ENCODE measurements at places on chromosomes 12 and 14.
A peak's percentile ranks its signal among the peaks of the same experiment; 100 is the strongest.

GRCh38 chr14:83940253-83940652 lies 1589.7 kb upstream of the FLRT2 start:
- no peak for DNase-seq

- peak; percentile 24 for DNase-seq
These were observed 39.9 kb downstream of the ATL1 start for GRCh38 chr14:50599700-50600444.

- no peak for DNase-seq
These were observed 130.7 kb downstream of the CRACR2A start for GRCh38 chr12:3622021-3622821.

DNA sequence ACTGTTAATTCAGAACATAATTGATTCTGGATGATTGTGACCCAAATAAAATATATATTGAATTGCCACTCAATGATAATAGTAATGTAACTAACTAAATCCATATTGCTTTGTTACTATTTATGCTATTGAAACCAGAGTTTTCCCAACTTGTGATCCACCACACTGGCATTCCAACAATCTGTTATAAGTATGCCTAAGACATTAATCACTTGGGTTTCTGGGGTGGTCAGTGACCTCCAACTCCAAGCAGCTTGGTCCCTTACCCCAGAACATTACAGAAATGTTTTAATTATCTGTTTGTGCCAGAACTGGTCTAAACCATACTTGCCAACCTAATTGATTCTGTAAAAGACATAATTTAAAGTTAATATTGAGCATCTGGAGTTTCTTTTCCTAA lies 14.6 kb downstream of the CAPS2 start:
- no peak for DNase-seq

DNA sequence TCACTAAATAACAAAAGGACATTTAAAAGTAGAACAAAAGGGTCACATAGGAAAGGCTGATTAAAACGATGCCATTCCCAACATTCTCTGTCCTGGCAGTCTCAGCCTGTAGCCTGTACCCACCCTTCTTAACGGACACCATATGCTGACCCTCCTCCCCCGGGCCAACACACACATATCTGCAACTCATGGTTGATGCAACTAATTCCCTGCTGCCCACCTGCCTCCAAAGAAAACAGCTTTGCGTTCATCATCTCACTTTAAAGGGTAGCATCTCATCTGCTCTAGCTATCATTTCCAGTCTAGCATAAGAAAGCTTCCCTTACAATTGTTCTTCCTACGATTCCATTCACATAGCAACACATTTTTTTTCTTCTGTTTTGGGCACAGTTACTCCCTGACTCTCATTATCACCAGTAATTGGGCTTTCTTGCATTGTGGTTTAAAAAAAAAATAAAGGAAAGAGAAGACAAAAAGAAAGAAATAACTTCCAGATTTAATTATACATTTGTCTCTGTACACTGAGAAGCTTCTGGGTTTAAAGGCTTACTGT lies 92.9 kb downstream of the KCNC2 start:
- no peak for DNase-seq

DNA sequence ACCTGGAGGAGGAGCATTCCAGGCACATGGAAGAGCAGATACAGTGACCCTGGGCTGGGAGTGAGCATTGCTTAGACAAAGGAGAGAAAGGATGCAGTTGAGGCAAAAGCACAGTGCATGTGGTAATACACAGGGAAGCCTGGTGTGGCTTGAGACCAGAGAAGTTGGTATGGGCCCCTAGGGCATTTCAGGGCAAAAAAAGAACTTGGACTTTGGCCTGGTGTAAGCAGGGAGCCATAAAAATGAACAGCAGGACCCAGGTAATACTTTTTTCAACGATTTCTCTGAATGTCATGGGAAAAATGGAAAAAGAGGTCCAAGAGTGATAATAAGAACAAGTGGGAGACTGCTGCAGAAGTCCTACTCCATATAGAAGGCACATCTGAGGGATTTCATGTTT lies 163.9 kb downstream of the ASCL4 start:
- no peak for DNase-seq

DNA sequence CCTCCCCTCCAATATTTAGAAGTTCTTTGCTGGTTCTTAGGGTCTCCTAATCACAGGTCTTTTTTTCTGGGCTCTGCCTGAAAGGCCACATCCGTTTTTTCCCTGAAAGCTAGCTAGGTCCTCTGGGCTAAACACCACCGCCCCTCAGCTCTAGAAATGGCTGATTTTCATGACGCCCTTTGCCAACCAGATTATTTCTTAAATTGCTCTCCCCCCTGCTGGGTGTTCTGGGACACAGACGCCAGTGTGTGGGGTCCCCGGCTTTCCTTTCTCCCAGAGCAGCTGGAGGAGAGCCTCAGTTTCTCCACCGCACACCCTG lies 45.3 kb upstream of the ATP23 start:
- DNase-seq: no peak

Measured in mucosa of descending colon (tissue), 3 donors.